ENCODE measurements at places on chromosomes 7 and 10.

GRCh38 chr10:49841615-49842332 lies 79.7 kb upstream of the OGDHL start:
- DNase-seq, result no peak

- DNase-seq, result no peak
Measured at GRCh38 chr7:85713171-85713570, 526.3 kb upstream of the SEMA3D start.

DNA sequence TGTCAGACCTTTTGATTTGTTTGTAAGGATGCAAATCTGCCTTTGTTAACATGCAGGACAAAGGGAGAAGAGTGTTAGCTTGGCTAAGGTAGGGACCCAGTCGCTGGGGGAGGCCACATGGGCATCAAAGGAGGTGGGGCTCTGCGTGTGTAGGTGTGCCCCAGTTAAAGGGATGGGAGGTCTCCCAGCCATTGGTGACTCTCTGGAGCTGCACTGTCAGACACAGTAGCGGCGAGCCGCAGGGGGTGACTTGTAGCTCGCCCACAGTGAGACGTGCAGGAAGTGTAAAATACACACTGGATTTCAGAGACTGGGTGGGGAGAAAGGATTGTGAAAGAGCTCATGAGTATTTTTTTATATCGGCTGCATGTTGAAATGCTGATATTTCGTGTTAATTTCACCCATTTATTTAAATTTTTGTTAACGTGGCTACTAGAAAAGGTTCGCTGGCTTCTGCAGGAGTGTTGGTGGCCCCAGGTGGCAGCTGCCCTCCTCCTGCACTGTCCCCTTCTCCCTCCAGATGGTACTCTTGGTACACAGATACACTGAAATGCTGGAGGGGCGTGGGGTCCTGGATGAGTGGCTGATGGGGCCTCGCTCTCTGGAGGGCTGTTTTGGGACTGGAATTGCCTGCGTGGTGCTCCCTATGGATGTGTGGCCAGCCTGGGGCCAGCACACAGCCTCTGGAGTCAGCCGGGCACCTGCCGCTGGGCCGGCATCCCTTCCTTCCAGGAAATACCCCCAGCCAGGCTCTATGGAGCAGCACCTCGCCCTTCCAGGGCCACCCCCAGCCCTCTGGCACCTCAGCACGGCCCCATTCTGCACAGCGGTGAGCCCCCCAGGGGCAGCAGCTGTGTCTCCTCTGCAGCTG lies 59.2 kb downstream of the LHPP start:
- no peak for DNase-seq

DNA sequence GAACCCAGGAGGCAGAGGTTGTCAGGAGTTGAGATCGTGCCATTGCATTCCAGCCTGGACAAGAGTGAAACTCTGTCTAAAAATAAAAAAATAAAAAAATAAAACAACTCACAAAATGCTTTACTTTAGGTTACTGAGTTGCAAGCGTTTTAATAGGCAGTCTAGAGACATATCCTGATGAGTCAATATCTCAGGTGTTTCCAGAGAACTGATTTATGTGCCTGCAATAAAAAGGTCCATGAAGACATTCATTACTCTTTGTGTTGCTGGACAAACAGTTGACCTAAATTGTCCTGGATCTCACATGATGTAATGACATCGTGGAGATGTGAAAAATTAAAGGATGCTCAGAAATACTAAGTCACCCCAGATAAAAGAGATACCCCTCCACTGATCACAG lies 31.5 kb downstream of the CDNF start:
- no peak for DNase-seq

DNA sequence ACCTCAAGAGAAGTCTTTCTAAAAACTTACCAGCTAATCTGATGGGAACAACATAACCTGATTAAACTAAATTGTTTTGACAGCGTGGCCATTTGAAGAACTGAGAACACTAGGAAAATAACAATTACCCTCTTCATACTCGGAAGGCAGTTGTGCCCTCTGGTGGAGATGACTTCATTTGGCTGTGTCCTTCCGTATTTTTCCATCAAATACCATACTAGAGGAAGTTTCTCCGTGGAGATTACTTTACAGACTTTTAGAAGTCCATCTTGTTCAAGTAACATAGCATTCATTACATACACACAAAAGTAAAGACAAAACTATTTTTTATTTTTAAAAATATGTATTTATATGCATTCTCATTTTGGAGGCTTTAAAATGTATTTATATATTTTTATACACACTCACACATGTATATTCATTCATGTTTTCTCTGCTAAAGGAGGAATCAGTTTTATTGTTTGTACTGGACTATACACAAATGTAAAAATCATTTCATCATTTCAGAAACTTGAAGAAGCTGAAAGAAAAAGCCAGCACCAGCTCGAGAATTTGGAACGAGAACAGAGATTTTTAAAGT lies 25.2 kb downstream of the SMNDC1 start:
- DNase-seq, result peak; percentile 30

DNA sequence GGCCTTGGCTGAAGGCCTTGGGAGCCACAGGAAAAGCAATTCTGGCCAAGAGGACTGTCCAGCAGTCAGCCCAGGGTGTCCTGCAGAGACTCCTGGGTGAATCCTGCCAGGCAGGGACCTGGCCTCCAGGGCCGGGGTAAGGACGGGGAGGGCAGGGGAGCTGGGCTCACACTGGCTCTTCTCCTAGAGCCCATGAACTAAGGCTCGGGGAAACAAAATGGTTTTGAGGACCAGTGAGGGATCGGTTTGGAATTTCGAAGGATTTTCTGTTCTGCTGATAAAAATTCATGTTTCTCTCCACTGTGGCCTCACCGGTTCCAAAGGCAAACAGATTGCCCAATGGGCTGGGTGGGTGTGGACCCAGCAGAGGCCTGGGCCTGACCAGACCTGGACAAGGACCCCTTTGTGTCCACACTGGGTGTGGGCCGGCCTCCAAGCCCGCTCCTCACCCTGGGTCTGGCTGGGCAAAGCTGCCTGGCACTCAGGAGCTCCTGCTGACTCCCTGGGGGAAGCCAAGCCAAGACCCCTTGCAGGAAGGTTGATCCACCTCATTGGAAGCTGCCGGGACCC lies 27.3 kb downstream of the FAM20C start:
- DNase-seq, result no peak

DNA sequence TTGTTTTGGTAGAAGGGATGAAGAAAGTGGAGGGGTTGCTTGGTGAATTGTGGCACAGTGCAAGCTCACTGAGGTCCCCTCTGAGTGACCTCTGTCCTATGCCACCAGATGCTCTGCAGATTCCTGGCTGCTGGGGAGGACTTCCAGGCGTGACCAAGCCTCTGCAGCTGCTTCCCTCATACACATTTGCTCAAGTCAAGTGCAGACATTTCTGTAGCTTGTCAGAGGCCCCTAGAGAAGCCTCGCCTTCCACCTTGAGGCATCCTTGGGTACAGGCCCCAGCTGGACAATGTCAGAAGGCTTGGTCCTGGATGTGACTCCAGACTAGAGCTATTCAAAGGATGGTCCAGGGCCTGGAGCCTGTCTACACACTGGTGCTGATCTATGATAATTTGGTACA lies 464.2 kb downstream of the PLXNA4 start:
- DNase-seq, result no peak

- no peak for DNase-seq
Measured at GRCh38 chr7:16851829-16852228, 30.0 kb downstream of the AGR3 start.

- DNase-seq, result no peak
Measured at GRCh38 chr10:82402906-82403401, 528.0 kb downstream of the NRG3 start.

DNA sequence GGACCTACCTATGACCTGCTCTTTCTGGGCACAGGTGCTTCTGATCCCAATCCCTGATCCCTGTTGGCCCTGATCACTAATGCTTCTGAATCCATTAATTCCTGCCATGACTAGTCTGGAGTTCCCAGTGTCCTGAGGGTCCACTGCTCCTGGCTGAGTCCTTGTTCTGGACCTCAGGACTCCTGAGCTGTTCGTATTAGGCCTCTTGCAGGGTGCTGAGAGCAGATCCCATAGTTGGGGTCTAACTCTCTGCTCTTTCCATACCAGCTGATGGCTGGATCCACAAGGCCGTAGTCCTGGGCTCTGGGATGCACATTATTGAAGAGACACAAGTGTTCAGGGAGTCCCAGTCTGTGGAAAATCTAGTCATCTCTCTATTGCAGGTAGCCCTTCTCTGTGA lies 7.0 kb downstream of the MRPL43 start:
- DNase-seq, result no peak

DNA sequence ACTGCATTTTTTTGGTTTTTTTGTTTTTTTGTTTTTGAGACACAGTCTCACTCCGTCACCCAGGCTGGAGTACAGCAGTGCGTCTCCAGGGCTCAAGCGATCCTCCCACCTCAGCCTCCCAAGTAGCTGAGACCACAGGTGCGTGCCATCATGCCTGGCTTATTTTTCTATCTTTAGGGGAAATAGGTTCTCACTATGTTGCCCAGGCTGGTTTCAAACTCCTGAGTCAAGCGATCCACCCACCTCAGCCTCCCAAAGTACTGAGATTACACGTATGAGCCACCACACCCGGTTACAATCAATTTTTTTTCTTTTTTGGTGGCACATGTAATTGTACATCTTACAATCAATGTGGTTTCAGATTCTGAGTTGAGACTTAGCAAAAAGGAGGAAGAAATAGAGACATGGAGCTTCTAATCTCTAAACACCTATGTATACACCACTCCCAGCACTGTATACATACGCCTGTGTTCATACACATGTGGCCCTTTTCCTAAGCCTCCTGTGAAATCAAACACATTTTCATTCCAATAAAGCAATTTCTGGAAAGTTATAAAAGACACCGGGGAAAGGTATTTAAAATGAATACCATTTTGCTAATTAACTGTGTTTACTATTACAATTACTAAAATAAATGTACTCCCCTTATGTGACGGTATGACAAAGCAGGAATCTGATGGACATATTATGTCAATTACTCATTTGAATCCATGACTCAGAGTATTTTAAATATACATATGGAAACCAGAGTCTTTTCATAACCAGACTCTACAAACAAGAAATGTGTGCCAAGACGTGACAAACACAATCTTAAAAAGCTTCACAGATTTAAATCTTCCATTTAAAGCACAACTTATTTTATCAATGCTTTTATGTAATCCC lies 40.9 kb downstream of the SMURF1 start:
- DNase-seq, result no peak

DNA sequence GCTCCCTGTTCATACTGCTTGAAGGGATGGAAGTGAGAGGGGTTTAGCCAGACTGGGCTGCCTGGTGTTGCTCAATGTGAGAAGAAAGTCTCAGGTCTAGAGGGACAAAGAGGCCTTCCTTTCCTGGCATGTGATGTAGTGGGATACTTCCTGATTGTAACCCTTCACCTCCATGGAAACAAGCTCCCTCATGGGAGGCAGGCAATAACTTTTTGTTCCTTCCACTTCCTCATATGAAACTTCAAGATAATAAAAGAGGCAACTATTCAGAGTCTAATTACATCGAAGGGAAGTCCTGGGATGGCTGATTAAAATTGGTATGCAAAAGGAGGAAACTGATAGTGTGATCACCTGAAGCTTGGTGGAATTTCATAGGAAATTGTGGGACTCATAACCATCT lies 84.1 kb upstream of the ETV1 start:
- no peak for DNase-seq

DNA sequence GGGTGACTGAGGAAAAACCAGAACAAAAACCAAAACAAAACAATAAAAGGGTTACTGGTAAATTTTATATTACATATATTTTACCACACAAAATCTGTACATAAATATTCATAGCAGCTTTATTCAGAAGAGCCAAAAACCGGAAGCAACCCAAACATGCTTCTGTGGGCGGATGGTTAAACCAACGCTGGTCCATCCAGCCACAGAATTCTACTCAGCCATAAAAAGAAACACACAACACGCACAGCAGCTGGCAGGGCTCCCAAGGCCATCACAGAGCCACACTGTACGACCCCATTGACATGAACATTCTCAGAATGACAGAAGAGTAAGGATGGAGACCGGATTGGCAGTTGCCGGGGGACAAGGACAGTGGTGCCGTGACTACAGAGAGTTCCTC lies 83.6 kb downstream of the PROSER2 start:
- DNase-seq, result no peak

DNA sequence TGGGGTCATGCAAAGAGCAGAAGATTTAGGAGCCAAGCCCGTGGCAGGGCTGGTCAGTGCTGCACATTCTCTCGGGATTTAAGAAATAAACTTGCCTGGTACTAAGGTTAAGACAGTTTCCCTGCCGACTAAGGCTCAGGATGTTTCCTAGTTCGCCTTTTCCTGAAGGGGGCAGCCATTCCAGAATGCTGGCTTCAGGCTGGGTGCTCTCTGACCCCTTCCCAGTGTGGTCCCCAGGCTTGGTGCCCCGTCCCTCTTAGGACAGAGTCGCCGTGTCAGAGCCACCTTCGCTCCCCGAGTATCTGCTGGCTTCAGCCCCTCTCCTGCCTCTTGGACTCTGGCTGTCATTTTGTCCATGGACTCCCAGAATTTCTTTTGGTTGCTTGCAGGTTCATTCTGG lies 117.2 kb downstream of the ELFN1 start:
- no peak for DNase-seq

- DNase-seq, result no peak
Measured at GRCh38 chr10:92405419-92405924, 114.5 kb downstream of the MARCHF5 start.

GRCh38 chr7:151435971-151436370 lies 4.0 kb downstream of the CRYGN start:
- no peak for DNase-seq

GRCh38 chr10:34821587-34822585 lies 6.8 kb upstream of the PARD3 start:
- DNase-seq, result no peak

GRCh38 chr10:77824908-77825307 lies 101.6 kb downstream of the DLG5 start:
- DNase-seq, result no peak

GRCh38 chr10:116722736-116723427 lies 19.5 kb downstream of the HSPA12A start:
- DNase-seq, result no peak

GRCh38 chr10:4683137-4683536 lies 142.9 kb upstream of the AKR1E2 start:
- no peak for DNase-seq

DNA sequence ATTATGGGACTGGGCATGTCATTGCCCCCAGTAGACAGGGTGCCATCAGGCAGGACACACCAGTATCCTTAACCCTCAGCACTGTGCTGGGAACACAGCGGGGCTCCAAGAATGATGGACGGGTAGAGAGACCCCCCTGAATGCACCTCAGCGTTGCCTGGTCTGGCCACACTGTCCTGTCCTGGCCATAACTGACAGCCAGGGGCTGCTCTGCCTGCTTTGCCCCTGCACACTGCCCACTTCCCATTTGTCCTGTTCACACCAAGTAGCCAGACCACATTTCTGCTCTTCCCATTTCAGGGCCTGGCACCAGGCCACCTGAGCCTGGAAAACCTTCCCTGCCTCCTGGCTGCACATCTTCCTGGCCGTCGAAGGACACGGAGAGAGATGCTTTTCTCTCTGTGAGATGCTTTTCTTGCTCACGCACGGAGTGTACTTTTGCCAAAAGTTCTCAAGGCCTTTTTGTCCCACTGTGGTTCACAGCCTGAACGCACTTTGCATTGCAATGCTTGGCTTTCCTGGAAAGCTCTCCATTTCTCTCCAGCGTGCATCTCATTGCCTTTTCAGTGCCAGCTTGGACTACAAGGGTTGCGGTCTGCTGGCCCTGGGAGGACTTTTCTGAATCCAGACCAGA lies 131.0 kb upstream of the EEPD1 start:
- DNase-seq, result no peak

Data from COR-L47 (cell line).